ENCODE measurements at places on chromosomes 1 and 21.

- no peak for DNase-seq
Measured at GRCh38 chr1:43446881-43447835, 6.6 kb downstream of the HYI start.

GRCh38 chr1:52055066-52055865 is at the start of gene TXNDC12:
TXNDC12 (minus strand) TSS chr1:52055191; CDS start chr1:52055096, 95 bp downstream.
- peak; percentile 87 for DNase-seq

GRCh38 chr1:99737016-99737415 is 29.4 kb downstream of the FRRS1 start:
- DNase-seq: peak; percentile 28

- DNase-seq: peak; percentile 76
Measured at GRCh38 chr21:26965907-26966581, 844 bp downstream of the ADAMTS5 start.

DNA sequence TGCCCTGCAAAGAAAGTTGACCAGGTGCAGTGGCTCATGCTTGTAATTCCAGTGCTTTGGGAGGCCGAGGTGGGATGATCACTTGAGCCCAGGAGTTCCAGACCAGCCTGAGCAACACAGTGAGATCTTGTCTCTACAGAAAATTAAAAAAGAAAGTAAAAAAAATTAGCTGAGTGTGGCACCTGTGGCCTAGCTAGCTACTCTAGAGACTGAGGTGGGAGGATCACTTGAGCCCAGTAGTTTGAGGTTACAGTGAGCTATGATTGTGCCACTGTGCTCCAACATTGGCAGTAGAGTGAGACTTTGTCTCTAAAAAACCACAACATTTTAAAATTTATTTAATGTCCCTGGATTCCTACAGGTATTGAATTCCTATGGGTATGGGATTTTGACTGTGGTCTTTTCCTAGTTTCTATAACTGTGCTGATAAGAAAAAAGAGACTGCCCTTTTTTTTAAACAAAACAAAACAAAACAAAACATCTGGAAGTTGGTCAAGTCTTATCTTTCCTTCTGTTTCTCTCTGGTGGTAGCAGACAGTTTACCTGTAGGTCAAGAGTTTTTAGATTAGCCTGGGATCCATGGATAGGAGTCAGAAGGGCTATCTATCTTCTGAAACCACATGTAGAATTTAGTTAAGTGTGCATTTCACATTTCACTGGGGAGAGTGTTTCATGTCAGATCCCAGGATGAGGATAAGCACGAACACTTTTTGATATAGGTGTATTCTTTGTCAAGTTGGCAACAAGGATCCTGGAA is 18.8 kb downstream of the UCK2 start:
- no peak for DNase-seq

GRCh38 chr1:20678599-20678998 is 17.4 kb upstream of the DDOST start:
- DNase-seq: no peak

GRCh38 chr1:209869291-209870149 is 41.7 kb downstream of the UTP25 start:
- peak; percentile 45 for DNase-seq

GRCh38 chr1:9249534-9250410 is 15.2 kb downstream of the H6PD start:
- DNase-seq: no peak

GRCh38 chr1:154711416-154711815 is 103.4 kb upstream of the ADAR start:
- no peak for DNase-seq

DNA sequence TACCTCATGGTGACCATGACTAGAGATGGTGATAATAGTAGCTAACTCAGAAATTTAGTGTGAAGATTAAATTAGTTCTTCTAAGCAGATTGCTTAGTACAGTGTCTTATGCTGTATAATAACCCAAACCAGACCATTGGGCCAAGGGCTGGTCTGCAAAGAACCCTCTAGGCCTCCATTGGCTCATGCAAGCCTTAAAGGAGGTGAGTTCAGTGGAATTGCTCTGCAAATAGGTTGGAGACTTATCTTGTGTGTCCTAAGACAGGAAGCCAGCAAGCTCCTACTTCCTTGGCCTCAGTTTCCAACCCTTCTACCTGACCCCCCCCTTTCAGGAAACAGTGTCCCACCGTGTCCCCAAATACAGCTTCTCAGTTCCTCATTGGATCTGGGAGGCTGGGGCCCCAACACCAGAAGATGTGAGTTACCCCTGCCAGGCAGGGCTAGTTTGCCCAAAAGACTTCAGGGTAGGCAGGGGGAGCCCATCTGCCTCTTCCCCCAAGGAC is 1.9 kb upstream of the MEF2D start:
- DNase-seq: no peak

- no peak for DNase-seq
Measured at GRCh38 chr1:7898962-7899361, 41.7 kb downstream of the TNFRSF9 start.

- DNase-seq: peak; percentile 90
Measured at GRCh38 chr1:24015221-24016210, 35.4 kb upstream of the SRSF10 start.

DNA sequence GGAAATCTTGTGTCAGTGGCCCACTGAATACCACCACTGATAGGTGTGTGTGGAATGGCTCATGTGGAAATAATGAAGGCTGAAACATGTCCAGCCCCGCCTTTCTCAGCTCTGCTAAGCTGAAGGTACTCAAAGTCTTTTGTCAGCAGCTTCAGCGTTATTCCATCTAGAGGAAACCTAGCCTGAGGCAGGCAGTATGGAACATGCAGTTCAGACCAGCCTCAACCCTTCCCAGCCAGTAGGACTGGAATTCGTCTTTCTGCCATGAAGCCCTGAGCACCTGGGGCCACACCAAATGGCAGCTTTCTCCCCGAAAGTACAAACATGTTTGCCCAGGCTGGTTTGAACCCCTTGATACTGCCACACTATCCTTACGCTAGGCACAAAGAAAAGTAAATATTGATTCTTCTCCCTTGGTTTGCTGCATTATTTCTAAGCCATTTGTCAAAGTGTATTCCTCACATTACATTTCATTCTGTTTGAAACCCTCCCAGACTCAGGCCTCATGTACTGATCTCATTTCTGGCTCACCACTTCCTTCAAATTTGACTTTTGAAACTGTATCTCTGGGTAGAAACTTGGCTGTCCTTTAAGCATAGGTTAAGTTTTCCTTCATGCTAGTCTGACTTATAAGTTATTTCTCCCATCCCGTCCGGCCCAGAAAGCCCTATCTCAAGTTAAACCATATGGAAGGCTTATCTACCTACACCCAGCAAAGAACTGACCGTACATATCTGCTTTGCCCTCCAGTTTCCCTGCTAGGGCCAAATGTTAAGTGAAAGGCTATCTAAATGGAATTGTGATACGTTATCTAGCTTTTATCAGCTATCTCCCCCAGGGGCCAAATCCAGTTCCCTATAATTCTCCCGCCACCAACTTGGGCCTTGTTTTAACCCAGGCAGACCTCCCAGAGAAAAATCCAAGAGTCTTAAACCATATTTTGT is 45.7 kb upstream of the HOOK1 start:
- DNase-seq: no peak

- DNase-seq: no peak
Measured at GRCh38 chr1:235734335-235734734, 84.8 kb upstream of the GNG4 start.

- no peak for DNase-seq
Measured at GRCh38 chr1:55725378-55725777, 510.2 kb upstream of the USP24 start.

- no peak for DNase-seq
Measured at GRCh38 chr21:44612029-44612486, at the start of gene KRTAP10-8. KRTAP10-8 (plus strand) TSS chr21:44612079; CDS start chr21:44612101, 22 bp downstream.

DNA sequence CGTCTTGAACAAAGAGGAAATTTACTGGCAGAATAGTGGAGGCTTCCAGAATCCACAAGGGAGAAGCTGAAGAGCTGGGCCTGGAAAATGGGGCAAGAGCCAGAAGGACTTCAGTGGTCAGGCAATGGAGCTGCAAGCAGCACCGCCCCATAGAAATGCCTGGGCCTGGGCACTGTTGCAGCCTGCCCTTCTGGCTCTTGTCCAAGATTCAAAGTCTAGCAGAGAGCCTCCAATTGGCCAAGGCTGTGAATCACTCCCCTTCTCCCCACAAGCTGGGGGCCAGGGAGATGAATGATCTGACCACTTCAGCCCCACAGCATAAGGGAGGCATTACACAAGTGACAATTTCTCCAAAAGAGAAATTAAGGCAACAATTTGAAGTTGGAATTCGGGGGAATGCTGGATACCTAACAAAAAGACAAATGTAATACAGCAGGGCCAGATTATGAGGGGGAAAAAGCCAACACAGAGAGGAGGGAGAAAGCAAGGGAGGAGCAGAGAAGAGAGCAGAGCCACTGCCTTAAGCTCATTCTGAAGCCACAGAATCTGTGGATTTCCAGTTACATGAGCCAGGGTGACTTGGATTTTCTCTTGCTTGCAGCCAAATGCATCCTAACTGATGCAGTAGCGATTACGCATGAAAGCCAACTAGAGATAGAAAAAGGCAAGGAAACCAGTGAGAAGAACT is 80.3 kb downstream of the LRIG2 start:
- DNase-seq: no peak

DNA sequence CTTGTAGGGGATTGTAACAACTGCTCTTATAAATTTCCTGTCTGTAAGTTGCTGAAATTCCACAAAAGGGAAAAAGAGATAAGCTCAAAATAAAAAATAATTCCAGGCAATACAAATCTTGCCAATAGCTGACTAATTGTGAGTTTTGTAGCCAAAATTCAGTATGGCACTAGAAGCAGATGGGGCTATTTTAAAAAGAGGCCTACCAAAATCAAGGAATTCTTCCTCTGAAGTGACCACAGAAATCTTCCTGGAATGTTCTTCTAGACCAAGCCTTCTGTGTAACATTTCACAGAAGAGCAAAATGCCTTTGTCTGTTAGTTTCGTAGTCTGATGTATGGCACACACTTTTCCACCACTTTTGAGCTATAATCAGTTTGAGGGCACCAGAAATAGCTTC is 127.6 kb downstream of the CYYR1 start:
- DNase-seq: no peak

DNA sequence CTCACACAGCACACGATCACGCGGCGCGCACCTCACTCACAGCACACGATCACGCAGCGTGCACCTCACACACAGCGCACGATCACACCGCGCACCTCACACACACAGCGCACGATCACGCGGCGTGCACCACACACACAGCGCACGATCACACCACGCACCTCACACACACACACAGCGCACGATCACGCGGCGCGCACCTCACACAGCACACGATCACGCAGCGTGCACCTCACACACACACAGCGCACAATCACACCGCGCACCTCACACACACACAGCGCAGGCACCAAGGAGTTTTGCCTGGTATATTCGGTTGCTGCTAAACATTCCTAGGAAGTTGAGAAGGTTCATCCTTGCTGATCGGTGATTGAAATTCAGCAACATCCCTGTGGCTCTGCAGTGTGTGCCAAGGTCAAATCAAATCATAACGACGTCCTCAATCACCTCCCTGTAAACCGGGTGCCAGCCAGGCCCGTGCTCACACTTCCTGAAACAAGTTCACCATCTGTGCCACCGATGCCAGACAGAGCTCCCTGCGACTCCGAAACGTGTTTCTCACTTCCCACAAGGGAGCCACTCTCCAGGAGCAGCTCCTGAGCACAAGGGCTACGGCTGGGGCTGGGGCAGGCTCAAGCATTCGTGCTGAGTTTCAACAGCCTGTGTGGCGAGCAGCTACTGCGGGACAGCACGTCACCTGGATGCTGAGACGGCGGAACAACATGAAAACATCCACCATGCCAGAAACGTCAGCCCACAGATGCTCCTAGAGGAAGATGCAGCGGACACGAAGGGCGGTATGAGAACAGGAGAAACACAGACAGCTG is 30.2 kb downstream of the WDR4 start:
- DNase-seq: no peak

DNA sequence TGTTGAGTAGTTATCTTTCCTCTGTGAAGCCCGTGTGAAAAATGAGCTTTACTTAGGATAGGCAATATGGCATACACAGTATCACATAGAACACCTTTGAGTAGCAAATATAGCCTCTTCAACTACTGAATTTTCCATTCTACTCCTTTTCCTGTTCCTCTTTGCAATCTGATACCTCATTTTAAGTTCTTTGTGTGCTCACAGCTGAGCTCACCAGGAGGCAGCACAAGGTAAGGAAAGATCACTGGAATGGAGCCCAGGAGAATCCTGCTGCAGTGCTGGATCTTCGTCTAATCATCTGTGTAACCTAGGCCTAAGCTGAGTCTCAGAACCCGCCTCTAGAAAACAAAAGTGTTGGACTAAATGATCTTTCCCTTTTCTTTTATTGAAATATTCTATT is 171.0 kb downstream of the LRRC40 start:
- DNase-seq: peak; percentile 12

- DNase-seq: no peak
Measured at GRCh38 chr1:162169031-162169790, 99.7 kb downstream of the NOS1AP start.

- no peak for DNase-seq
Measured at GRCh38 chr1:80961464-80962190, 839.1 kb upstream of the ADGRL2 start.

DNA sequence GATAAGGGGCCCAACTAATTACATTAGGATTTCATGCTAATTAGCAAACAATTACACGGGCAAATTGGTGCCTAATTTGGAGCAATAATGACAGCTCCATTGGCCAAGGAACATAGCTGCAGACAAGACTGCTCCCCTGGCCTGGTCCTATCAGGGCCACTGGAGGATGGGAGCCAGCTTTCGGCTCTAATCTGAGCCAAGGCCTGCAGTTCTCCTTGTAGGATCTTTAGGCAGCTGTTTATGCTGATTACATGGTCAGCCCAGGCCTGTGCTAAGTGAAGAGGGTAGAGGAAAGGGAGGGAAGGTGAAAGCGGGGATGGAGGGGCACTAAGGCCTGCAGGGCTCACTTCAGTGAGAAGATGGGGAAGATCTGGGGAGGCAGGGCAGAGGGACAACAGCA is 12.4 kb upstream of the ADGRB2 start:
- no peak for DNase-seq

- no peak for DNase-seq
Measured at GRCh38 chr1:109207467-109208103, 6.1 kb upstream of the SARS1 start.

- no peak for DNase-seq
Measured at GRCh38 chr21:14957836-14958235, 107.0 kb downstream of the NRIP1 start.

GRCh38 chr1:48644190-48644900 is 132.3 kb downstream of the BEND5 start:
- DNase-seq: no peak

GRCh38 chr1:54112027-54112426 is 40.8 kb downstream of the CDCP2 start:
- no peak for DNase-seq

- DNase-seq: no peak
Measured at GRCh38 chr1:61268546-61269240, 186.3 kb downstream of the NFIA start.

- no peak for DNase-seq
Measured at GRCh38 chr1:223312705-223313414, 51.1 kb downstream of the SUSD4 start.

GRCh38 chr1:113103048-113103447 is 30.1 kb downstream of the LRIG2 start:
- no peak for DNase-seq

Measured in hindlimb muscle (tissue), 1 donor.